ENCODE measurements at places on chromosomes 11 and 22.

DNA sequence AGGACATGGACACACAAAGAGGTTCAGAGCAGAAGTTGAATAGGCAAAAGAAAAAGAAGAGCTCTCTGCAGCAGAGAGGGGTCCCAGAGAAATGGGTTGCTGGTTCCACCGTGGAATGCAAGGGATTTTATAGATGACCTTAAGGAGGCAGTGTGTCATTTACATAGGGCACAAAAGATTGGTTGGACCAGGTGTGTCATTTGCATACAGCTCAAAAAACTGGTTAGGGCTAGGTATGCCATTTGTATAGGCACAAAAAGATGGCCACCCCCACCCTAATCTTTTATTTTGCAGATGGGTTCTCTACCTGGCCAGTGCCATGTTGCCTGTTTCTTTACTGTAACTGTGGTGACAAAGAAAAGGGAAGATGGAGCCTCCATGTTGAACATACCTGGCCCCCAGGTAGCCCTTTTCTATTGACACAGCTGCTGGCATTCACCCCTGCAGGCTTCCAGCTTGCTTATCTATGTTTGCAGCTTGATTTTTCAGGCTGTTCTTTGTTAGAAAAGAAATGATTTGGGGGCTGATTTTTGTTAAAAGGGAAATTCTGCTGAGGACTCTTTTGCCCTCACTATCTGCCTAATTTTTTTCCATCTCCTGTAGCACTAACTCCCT lies 3.1 kb upstream of the CAVIN3 start:
- DNase-seq: no peak

DNA sequence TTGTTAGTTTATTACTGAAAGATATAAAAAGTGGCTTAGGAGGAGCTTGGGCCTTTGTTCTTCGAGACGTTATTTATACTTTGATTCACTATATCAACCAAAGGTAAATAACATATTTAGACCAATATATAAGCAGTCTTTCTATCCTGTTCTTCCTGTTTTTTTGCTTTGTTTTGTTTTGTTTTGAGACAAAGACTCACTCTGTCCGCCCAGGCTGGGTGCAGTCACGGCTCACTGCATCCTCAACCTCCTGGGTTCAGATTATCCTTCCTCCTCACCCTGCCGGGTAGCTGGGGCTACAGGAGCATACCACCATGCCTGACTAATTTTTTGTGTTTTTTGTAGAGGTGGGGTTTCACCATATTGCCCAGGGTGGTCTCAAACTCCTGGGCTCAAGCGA lies 66.8 kb downstream of the ATM start:
- no peak for DNase-seq

DNA sequence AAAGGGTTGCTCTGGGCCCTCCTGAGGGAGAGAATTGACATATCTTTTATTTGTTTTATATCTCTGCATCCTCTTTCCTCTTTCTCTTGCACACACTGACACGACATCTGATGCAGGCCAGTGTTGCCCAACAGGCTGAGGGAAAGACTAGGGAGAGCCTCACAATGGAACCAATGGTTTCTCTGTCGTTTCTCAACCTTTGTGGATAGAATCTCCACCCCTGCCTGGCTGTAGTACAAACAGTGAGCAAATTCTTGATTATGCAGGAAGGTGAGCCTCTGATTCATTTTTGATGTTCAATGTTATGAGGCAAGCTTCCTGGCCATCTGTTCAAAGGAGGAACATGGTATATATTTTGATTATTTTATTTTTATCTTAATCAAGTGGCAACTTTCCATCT lies 49.8 kb upstream of the PLET1 start:
- DNase-seq: no peak

GRCh38 chr11:62921573-62922188 lies 518 bp upstream of the CHRM1 start:
- DNase-seq: no peak

GRCh38 chr11:7582338-7582985 lies 68.7 kb downstream of the PPFIBP2 start:
- no peak for DNase-seq

- peak; percentile 71 for DNase-seq
These were observed 50.4 kb downstream of the FAM83F start for GRCh38 chr22:40044870-40045834.

DNA sequence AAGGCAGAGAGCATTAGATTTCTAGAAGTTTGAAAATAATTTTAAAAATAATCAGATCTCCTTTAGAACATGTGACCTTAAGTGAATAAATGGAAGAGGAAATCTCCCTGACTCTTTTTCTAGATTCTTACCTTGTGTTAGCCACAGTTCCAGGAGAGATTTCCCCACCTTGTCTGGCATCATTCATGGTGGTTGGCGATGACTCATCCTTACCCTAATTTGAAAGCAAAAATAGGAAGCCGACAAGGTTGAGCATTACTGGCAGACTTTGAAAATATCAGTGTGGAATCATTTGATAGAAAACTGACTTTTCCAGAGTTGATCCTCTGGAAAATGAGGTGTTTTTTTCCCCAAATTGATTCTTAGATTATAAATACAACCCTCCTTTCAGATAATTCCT lies 48.1 kb downstream of the CNTN5 start:
- no peak for DNase-seq

DNA sequence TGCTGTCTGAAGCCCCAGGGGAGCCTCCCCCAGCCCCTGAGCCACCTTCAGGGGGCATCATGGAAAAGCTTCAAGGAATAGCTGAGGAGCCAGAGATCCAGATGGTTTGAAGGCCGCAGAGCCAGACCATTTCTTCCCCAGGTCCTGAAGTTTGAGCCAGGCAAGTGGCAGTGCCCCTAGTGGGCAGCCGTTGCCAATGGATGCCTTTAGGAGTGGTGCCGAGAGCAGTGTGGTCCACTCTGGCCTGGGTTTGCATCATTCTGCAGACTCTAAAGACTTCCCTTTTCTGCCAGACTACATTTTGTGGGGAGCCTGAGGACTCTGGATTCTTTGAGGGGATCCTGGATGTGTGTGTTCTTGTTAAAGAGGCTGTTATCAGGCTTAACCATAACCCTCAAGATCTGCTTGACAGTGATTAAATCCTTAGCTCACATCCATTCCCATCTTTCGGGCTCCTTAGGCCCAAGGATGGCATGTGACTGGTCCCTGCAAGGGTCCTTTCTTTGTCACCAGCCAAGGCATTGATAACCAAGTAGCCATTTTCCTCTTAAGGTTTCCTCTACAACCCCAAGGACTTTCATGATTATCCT lies 13.1 kb downstream of the HINFP start:
- no peak for DNase-seq

GRCh38 chr11:119120639-119121007 lies 757 bp upstream of the HINFP start:
- DNase-seq: no peak

DNA sequence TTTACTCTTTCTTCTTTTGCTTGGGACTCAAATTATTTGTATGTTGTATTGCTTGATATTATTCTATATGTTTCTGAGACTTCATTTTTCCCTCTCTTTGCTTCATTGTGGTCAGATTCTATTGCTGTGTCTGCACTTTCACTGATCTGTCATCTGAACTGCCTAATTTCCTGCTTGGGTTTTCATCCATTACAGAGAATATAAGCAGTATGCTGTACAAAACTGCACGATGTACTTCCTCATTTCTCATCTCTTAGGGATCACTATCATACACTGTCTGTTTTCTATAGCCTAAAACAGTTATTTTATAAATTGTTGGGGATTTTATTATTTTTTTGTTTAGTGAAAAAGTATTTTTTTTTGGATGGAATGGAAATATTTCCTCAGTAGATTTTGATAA lies 736.7 kb upstream of the ANO5 start:
- DNase-seq: no peak

DNA sequence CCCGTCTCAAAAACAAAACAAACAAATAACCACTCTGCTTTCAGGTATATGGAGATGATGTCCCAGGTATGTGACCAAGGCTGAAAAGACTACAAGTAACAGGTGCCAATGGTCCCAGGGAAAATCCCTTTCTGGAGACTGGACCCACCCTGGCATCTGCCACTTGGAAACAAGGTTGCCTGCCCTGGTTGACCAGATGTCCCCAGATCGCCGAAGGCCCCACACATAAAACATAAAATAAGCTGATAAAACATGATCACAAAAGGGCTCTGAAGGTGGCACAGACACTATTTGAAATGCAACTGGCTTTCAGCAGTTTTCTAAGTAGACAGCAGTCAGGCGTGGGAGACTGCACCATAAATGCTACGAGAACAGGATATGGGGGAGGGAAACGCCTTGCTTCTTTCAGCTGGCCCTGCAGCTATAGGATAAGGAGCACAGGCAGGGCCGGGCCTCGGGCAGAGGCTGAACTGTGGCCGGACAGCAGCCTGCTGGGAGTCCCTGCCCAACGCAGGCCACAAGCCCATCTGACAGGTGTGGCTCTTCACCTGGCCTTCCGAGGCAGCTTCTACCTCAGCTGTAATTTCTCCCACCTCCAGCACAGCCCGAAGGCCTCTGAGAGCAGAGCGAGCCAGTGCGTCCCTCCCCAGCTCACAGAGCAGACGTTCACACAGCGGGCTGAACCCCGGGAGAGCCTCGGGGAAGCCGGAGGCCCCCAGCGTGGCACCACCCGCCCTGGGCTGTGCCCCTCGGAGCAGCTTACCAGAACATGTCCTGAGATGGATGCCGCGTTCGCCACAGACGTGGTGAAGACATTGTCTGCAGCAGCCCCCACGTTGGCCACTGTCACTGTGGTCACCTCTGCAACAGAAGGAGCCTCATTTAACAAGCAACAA lies 4.0 kb downstream of the DEAF1 start:
- no peak for DNase-seq

DNA sequence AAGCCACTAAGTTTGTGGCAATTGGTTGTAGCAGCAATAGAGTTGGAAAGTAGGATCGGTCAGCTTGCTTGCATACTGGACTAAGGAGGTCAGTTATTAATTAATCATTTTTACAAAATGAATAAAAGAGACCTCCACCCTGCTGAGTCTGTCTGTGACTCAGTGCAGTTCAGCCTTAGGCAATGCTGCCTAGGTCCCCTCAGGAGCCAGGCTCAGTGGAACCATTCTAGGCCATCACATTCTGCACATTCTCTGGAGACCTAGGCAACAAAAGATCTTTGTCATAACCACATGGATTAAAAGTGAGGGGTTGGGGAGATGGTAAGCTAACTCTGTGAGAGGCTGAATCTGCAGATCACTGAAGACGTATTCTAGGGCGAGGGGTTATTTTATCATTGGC lies 178.7 kb upstream of the CADM1 start:
- DNase-seq: no peak

- no peak for DNase-seq
These were observed 39.3 kb downstream of the AMBRA1 start for GRCh38 chr11:46554213-46555147.

GRCh38 chr22:25077964-25078363 lies 121.7 kb upstream of the CRYBB3 start:
- no peak for DNase-seq

- DNase-seq: no peak
These were observed 19.2 kb upstream of the OR56A3 start for GRCh38 chr11:5922749-5923426.

GRCh38 chr11:130580891-130581492 lies 132.5 kb downstream of the ADAMTS15 start:
- no peak for DNase-seq

GRCh38 chr11:106159836-106160235 lies 82.4 kb downstream of the AASDHPPT start:
- no peak for DNase-seq

DNA sequence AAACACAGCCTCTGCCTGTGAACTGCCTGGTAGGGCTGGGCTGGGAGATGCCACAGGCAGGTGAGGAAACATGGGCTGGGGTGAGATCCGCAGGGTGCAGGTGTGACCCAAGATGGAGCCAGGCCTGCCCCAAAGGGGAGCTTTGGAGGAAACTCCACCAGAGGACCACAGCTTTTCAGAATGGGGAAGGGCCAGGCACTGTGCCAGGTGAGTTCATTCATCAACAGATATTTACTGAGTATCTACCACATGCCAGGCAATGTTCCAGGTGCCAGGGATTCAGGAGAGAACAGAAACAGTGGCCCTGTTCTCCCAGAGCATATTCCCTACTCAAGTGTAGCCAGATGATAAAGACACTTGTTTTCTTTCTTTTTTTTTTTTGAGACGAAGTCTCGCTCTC lies 11.2 kb downstream of the RTN4RL2 start:
- DNase-seq: no peak

- DNase-seq: no peak
These were observed 7.5 kb upstream of the NLRP6 start for GRCh38 chr11:270451-271318.

DNA sequence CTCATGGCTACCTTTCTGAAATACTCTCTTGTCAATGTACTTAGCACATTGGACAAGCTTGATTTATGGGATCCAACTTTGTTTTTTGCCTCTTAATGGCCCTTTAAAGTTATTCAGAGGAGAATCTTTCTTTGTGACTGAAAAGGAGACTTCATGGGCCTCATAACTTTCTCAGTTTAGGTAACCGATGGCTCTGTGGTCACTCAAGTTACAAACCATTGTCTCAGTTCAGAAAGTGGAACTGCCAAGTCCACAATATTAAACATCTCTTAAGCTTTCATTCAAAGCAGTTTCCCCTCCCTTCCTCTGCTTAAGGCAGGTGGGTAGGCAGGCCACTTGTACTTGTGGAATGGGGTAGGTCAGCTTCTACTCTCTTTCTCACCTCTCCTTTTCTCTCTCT lies 12.3 kb upstream of the ARL14EP start:
- no peak for DNase-seq

- DNase-seq: no peak
These were observed 525 bp downstream of the DGCR2 start for GRCh38 chr22:19121631-19122142.

DNA sequence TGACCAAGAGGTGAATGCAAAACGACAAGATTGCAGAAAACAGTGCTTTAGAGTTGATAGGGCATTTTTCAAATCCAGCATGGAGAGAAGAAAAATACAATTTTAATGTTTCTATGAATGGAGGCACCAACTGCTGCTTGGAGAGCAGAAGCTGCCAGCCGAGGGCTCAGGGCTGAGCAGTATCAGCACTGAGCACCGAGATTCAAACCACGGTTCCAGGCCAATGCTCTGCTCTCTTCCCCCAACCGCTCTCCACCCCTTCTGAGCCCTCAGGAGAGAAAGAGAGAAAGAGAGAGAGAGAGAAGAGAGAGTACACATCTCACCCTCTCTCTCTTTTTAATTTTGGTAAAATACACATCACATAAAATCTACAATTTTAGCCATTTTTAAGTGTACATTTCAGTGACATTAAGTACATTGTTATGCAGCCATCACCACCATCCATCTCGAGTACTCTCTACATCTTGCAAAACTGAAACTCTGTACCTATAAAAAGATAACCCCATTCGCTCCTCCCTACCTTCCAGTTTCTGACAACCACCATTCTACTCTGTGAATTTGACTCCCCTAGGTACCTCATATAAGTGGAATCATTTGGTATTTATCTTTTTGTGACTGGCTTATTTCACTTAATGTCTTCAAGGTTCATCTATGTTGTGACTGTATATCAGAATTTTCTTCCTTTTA lies 333.3 kb downstream of the MIAT start:
- no peak for DNase-seq

DNA sequence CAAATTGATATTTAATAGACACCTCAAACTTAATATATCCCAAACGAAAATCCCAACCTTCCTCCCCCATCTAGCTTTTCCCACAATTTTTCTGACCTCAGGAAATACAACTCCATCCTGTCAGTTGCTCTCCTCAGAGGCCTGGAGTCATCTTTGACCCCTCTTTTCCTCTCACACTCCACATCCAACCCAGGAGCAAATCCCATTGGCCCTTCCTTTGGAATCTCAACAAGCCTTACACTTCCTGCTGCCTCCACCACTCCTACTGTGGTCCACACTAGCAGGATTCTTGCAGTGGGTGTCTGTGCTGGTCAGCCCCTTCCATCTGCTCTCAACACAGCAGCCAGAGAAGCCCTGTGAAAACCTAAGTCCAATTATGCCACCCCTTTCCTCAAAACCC lies 39.3 kb upstream of the RFPL3 start:
- DNase-seq: no peak

GRCh38 chr11:133815636-133816035 lies 29.7 kb downstream of the SPATA19 start:
- DNase-seq: no peak

All from activated T-cell treated with anti-CD3 and anti-CD28 coated beads for 24 hours (primary cell).